ENCODE measurements at places on chromosomes 12 and 14. TPM values are rescaled to one million over a fixed set of nuclear protein-coding genes. Genes with fewer than 3 reads are reported as not detected.

TSPAN8 gene
- total RNA-seq: not detected

FOXN4 gene
- not detected for total RNA-seq

GARIN6 gene
- not detected for total RNA-seq

TAS2R31 gene
- total RNA-seq: 0.38 TPM

ACSM4 gene
- not detected for total RNA-seq

All from Right ventricle myocardium superior (tissue), 1 donor.